G401 (cell line): ENCODE measurements at places on chromosomes 2 and 18. TPM values are rescaled to one million over a fixed set of nuclear protein-coding genes. Genes with fewer than 3 reads are reported as not detected.

- no peak for DNase-seq
These were observed 19.0 kb upstream of the SERTAD2 start for GRCh38 chr2:64672708-64673107.

GRCh38 chr2:181876614-181877063 lies 14.9 kb upstream of the ITPRID2 start:
- no peak for DNase-seq

Gene ACKR3
- not detected in 2 replicates for total RNA-seq

DNA sequence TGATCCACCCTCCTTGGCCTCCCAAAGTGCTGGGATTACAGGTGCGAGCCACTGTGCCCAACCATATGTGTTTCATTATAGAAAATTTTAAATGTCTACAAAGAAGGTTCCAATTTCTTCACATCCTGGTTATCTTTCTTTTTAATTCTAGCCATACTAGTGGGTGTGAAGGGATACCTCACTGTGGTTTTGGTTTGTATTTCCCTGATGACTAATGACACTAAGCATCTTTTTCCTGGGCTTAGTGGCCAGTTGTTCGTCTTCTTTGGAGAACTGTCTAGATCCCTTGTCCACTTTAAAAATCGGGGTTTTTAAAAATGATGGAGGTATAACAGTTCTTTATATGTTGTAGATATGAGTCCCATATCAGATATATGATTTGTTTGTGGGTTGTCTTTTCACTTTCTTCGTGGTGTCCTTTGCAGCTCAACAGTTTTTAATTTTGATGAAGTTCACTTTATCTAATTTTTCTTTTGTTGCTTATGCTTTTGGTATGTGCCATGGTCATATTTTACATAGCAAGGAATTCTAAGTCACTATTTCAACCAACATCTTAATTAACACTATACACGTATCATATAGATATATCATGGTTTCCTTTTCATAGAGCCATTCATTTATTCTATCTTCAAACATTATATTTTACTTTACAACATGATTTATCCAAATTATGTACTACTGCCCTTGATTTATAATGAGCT lies 135.0 kb upstream of the RIOK3 start:
- DNase-seq, result no peak

DNA sequence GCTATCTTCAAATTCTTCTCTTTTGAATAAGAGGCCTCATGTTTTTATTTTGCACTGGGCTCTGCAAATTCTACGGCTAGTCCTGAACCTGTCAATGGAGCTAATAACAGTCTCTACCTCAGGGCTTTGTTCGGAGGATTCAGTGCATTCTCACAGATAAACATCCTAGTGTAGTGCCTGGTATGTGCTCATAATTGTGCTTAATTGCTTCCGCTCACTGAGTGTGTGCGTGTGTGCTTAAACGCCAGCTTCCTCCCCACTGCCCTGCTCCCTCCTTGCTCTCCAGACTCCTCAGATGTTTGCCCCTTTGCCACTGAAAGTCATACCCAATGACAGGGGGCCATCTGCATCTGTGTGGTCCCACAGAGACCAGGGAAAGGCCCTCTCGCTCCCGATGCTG lies 6.7 kb downstream of the GYPC start:
- no peak for DNase-seq
